ENCODE measurements at places on chromosomes 5 and 9.

GRCh38 chr5:146548781-146549449, 32.9 kb upstream of the GPR151 start:
- peak; percentile 58 for DNase-seq

- DNase-seq = no peak
Measured at GRCh38 chr5:16065831-16066230, 113.8 kb downstream of the MARCHF11 start.

- peak; percentile 73 for DNase-seq
Measured at GRCh38 chr5:122500245-122501088, 188.4 kb downstream of the SNCAIP start.

DNA sequence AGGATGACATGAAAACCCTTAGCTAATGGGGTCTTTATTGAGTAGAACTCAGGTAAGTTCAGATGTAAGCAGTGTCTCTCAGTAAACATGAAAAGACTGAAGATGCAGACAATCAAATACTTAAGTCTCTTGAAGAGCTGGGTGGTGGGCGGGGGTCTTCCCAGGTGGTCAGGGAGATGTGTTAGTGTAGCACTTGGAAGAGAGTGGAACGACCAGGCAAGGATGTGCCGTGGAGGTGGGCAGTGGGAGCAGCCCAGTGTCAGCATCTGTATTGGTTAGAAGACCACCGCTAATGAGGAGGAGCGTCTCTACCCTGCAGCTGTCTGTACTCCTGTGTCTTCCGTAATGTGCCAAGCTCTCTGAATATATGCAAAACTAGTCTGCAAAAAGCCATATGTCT, 4.4 kb downstream of the S1PR3 start:
- DNase-seq = no peak

GRCh38 chr9:83620841-83621636, 1.9 kb upstream of the IDNK start:
- peak; percentile 87 for DNase-seq

DNA sequence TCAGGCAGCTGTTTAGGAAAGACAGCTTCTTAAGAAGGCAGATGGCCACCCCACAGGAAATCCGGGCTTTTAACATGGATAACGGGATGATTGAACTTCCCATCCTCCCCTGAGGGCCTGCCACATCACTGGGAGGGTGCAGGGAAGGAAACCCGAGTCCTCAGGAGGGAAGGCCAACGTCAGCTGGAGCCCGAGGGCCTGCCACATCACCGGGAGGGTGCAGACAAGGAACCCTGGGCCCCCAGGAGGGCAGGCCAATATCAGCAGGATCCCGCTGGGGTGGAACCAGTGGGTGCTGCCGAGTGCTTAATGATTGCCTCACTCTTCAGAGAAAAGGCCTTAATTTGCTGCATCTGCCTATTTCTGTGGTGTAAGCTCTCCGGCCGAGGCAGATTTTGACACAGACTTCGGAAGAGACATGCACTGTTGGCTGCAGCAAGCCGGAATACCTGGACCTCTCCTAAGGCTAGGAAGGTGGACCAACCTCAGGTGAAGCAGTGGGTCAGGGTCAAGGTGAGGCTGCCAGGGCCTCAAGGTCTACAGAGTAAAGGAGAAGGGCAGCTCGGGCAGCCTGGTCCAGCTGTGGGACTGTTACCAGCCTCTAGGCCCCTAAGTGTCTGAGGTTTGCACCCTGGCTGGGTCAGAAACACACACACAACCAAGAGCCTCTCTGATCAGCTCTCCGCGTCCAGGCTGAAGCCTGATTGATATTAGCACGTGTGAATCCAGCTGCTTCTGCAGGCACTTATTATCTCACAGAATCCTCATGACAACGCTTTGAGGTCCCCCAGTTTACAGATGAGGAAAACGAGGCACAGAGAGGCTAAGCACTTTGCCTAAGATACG, 14.8 kb upstream of the COL5A1 start:
- no peak for DNase-seq

DNA sequence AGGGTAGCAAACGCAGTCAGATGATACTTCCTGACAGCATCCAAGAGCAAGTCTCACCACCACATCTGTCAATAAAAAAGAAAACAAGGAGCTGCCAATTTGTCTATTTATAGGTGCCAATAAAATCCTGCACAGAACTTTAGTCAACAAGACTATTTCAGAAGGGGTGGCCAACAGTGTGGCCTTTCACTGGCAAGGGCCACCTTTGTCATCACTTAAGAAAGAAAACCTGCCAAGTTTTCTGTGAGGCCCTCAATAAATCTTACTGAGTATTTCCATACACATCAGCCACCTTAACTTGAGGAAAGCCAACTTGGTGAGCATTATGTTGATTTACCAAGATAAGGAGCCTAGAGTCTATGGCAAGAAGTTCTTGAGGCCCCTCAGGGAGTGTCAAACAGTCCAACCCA, 312.3 kb downstream of the ENC1 start:
- DNase-seq = no peak

- DNase-seq = no peak
Measured at GRCh38 chr9:8491563-8491962, 692.0 kb upstream of the DMAC1 start.

- DNase-seq = no peak
Measured at GRCh38 chr5:61142391-61142790, 19.9 kb downstream of the SMIM15 start.

- no peak for DNase-seq
Measured at GRCh38 chr5:66655395-66656324, 59.5 kb downstream of the MAST4 start.

GRCh38 chr9:101119206-101119819, 90.8 kb downstream of the PLPPR1 start:
- peak; percentile 49 for DNase-seq

DNA sequence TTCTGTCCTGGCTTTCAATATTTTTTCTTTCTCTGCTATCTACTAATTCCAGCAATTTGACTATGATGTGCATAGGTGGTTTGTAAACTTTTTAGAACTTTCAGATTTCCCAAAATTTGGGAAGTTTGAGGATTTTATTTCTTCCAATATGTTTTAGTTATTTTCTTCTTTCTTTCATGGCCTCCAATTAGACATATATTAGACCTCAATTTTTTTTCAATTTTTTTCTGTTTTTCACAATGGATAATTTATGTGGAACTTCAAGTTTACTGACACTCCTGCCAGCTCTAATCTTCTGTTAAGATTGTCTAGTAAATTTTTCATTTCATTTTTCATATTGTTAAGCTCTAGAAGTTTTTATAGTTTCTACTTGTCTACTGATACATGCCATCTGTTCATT, 163.3 kb downstream of the SAXO1 start:
- DNase-seq = no peak

DNA sequence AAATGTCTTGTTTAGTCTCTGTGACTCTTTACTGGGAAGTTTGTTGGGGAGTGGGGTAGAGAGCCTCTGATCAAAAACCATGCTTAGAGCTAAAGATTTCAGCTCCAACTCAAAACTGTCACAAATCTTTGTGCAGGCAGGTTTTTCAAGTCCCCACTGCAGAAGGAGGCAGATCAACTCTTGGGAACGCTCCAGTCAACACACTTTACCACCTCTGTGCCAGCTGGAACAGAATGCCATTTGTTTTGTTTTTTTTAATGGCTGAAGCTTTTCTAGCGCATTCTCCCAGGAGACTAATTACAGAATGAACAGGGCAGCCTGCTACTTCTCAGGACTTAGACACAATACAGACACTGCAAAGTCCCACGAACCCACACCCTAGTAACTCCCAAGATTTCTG, 17.9 kb upstream of the LHX6 start:
- no peak for DNase-seq

DNA sequence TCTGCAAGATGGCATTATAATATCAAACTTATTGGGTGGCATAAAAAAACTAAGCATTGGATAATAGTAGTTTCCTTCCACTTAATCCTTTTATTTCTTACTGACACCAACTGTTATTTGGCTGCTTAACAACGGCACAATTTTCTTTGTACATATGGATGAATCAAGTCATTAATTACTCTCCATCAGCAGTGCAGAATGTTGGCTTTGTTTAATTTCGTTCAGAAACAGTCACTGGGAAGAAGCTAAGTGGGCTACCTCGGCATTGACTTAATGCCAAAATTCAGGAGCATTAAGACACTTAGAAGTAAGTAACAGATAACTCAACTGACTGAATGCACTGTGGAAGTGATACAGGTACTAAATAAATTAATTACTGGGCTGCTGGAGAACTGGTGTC, 460.4 kb downstream of the CTNND2 start:
- DNase-seq = no peak

DNA sequence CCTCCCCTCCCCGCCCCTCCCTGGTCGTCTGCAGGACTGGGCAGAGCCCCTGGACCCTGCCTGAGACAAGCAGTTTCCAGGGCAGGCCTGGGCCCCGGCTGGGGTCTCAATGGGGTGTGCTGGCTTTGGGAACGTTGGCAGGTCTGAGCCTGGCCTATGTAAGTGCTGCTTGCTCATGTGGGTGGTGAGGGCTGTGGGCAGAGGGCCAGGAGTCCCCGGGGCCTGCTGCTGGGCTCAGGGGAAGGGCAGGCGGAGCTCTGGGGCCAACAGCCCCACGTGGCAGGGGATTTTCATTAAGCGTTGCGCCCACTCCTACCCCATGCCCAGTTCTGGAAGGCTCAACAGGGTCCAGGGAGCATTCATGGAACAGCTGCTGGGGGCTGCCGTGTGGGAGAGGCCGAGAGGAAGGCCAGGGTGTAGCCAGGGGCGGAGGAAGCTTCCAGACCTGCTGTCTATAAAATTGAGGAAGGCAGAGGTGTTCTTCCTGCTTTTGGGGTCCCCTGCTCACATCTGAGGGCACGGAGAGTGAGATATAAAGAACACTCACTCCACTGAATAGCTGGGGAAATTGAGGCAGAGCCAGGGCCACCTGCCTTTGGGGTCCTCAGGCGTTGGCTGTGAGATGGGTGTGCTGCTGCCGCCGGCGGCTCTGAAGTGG, 32.5 kb downstream of the RXRA start:
- peak; percentile 78 for DNase-seq

- DNase-seq = peak; percentile 48
Measured at GRCh38 chr5:39469176-39469575, 44.4 kb upstream of the DAB2 start.

GRCh38 chr5:135729321-135729786, 105.1 kb upstream of the SLC25A48 start:
- peak; percentile 43 for DNase-seq

DNA sequence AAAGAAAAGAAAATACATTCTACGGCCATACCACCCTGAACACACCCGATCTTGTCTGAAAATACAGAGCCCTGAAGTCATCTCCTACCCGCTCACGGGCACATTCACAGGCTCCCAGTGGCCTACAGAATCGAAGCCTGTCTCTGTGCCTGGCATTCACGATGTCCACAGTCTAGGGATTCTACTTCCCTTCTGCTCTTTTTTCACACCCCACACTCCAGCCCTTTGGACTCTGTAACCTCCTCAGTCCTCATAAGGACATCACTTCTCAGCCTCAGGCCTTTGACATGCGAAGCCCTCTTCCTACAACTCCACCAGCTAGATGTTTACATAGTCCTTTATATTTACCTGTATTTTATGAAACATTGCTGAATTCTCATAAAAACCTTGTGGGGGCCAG, 77.8 kb downstream of the CSNK1A1 start:
- DNase-seq = no peak

- DNase-seq = peak; percentile 63
Measured at GRCh38 chr9:35731415-35732184, 395 bp downstream of the TLN1 start.

DNA sequence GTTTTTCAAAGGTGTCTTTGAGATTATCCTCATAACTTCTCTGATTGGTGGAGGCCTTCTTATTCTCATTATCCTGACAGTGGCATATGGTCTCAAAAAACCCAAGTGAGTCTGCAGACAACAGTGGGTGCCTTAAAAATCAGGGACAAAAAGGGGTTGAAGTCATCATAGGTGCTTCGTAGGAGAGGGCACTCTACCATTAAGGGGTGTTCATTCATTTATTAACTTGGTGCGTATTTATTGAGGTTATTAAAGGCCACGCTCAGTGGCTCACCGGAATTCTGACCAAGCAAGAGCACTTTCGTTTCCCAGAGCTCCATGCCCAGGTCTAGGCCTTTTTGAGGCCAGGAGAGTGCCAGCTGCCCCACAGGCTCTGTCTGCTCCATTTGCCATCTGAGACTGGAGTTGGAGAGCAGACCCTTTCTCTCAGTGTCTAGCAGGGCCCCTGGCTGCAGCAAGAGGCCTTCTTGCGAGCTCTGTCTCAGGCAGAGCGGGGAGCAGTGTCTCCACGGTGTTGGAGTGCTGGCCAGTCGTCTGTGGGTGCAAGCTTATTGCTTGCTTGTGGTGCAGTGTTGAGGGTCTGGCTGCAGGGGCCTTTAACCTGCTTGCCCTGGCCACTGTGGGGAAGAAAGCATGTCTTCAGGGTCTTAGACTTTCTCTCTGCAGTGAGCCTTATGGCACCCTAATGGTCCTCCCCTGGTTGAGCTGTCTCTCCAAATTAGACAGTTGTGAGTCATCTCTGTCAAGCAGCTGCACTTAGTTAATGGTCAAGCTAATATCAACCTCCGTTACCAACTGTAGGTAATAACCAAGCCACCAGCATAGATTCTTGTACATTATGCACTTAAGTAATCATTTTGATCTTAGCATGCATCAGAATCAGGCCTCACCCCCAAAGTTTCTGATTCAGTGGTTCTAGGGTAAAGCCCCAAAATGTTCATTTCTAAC, 62.6 kb downstream of the IL31RA start:
- no peak for DNase-seq

DNA sequence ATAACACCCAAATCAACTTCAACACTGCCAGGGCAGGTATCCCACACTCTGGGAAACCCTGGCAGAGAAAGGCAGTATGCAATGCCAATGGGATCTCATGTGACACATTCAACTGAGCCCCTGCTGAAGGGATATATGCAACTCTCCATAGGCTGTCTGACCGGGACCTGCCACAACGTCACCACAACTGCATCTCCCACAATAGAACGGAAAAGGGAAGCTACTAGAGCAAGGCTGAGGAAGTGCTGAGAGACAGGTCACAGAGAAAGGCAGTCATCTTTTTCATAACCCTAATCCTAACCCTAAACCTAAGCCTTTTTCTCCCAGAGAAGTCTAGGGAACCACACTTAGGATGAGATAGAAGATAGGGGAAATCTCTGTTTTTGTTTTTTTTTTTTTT, 345.9 kb upstream of the CD180 start:
- peak; percentile 47 for DNase-seq

DNA sequence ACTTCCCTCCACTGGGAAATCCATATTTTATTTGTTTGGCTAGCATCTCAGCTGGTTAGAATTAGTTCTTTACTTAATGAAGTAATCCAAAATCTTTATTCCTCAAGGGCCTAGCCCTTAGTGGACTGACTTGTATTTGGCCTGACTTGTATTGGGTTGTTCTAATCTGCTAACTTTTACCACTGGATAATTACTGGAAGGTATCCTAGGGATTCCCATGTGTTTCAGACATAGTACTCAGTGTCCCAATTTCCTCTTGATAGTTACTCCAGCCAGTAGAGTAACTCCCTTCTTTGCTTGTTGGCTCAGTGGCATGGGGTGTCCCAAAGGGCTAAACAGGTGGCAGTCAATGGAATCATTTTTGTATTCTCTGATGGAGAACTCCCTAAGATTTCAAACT, 156.0 kb downstream of the DCP2 start:
- DNase-seq = no peak
